ENCODE measurements at places on chromosomes 7 and 10.

- no peak for DNase-seq
Measured at GRCh38 chr7:107961405-107961804, 41.6 kb downstream of the LAMB1 start.

- no peak for DNase-seq
Measured at GRCh38 chr7:99829524-99830160, 1.8 kb downstream of the CYP3A43 start.

DNA sequence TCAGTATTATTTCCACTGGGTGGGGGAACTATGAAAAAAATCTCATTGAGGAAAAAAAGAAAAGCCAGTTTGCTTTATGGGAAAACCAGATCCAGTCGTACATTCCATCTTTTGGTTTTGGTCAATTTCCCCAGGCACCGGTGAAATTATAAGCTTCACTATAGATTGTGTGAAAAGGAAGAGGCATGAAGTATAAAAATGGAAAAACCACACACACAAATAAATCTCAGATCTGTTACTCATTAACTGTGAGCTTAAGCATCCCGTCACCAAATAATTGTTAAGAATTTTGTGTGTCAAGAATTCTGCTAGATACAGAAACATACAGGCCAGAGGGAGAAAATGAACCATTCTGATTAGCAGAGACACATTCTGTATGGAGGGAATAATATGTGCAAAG lies 405.5 kb upstream of the CELF2 start:
- DNase-seq = no peak

DNA sequence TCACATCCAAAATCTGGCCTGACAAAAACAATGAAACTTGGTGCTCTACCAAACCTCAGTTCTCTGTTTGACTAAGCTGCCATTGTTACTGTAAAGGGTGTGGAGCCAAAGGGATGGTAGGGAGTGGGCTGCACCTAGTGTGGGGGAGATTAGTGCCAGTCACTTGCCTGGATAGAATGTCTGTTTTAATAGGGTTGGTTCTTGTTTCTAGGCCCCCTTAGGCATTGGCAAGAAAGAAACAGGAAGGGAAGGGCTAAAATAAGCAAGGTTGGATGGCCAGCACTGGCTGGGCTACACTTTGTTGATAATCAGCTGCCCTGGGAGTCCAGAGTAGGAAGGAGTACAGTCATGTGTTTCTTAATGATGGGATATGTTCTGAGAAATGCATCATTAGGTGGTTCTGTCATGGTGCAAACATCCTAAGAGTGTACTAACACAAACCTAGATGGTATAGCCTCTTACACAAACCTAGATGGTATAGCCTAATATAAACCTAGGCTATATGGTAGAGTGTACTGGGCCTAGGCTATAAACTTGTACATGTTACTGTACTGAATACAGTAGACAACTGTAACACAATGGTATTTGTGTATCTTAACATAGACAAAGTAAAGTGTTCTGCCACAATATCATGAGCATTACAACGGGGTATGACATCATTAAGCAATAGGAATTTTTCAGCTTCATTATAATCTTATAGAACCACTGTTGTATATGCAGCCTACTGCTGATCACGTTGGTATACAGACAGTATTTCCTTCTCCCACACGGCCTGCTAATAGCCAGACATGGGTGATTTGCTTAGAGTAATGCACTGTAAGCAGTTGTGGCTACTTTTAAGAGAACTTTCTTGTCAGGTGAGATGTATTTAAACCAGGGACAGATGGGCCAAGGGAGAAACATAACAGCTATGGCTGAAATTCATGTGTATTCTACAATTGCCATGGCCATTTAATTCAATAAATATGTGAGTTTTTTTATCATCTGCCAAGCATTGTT lies 15.4 kb downstream of the BBIP1 start:
- DNase-seq = no peak

DNA sequence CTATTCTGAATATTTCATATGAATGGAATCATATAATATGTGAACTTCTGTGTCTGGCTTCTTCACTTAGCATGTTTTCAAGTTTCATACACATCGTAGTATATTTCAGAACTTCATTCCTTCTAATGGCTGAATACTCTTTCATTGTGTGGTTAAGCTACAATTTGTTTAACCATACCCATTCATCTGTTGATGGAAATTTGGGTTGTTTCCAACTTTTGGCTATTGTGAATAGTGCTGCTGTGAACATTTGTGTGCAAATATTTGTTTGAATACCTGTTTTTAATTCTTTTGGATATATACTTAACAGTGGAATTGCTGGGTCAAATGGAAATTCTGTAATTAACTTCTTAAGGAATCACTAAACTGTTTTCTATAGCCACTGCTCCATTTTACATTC lies 86.0 kb upstream of the MDFIC start:
- no peak for DNase-seq

GRCh38 chr7:80499350-80499953 lies 12.4 kb downstream of the GNAT3 start:
- no peak for DNase-seq

- no peak for DNase-seq
Measured at GRCh38 chr10:44439239-44439957, 54.5 kb upstream of the CXCL12 start.

DNA sequence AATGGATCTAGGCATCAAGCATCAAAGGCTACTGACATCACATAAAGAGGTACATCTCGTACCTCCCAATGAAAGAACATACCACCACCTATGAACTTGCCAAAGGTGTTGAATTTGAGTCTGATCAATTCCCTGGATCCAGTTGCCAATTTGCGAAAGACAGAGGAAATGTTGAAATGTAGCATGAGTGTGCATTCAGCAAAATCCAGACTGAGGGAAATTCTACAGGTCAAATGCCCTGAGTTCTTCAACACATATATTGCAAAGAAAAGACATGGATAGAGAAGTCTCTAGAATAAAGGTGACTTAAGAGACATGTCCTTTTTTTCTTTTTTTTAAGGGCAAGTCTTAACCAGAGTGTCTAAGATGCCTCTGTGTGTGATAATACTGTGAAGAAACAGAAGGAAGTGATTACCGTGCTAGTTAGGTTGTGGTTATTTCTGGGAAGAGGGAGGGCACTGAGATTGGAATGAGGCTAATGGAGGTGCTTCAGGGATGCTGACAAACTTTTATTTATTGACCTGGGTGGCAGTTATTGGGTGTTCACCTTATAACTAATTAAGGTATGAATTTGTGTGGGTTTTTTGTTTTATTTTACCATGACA lies 128.7 kb downstream of the SAMD9 start:
- no peak for DNase-seq

- no peak for DNase-seq
Measured at GRCh38 chr10:88392222-88392621, 190.9 kb downstream of the RNLS start.

- peak; percentile 65 for DNase-seq
Measured at GRCh38 chr10:6053816-6054631, 8.1 kb downstream of the IL2RA start.

DNA sequence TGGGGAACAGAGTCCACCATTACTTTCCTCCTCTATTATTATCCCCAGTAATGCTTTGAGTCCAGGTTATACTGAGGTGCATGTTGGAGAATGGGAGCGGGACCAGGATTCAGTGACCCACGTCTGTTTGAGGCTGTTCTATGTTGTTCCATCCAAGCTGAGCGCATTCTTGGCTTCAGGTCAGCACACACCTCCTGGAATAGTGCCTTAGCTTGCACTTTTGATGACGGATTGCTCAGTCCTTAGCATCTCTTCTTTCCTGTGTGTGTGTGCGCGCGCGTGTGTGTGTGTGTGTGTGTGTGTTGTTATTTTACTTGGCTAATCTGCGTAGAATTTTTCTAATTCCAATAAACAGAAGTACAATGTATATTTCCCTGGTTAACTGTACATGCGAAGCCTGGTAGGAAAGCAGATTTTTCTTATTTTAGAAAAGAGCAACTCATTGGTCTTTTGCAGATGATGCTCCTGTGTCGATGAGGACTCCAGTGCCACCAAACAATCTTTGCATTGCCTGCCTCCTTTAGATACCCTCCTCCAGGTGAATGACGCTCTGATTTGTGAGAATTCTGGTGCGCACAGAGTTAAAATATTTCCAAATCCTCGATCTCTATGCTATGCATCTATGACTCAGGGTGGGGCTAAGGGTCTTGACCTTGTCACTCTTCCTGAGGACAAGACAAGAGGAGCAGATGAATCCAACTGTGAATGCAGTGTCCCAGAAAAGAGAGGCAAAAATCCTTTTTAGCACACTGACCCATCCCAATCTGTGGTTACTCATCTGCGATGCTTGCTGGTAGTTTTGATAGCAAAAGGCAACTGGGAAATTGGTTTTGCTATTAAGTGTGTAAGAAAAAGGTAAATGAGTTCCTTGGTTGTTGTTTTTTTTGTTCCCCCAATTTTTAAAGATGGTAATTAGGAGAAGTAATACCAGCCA lies 13.3 kb upstream of the CELF2 start:
- DNase-seq = no peak

DNA sequence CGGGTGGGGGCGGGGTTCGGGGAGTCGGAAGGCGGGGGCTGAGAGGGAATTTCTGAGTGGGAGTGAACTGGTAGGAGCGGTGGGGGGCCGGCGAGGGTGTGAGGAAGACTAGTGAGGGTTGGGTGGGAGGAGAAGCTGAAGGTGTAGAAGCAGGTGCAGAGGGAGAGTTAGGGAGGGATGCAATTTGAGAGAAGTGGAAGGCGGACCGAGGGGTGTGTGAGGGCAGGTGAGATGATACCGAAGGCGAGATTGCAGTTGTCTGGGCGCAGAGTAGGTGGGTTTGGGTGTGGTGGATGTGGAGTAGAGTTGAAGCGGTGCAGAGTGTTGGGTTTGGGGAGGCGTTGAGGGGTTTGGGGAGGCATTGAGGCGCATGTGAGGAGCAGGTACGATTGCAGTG lies 643 bp downstream of the KAT6B start:
- no peak for DNase-seq

GRCh38 chr7:98420966-98421612 lies 20.2 kb upstream of the BAIAP2L1 start:
- peak; percentile 19 for DNase-seq

GRCh38 chr7:123681561-123681960 lies 25.9 kb downstream of the LMOD2 start:
- no peak for DNase-seq

DNA sequence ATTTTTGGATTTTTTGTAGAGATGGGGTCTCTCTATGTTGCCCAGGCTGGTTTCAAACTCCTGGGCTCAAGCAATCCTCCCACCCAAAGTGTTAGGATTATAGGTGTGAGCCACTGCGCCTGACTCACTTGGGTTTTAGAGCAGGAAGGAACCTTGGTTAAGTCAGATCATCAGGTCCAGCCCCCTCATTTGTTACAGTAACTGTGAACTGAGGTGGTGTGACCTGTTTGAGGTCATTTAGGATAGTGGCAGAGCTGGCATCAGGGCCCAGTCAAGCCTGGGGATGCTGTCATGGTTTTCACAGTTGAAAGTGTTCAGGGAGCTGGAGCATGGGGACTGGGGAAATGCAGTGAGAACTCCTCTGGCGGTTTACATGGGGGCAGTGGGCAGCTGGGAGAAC lies 159.6 kb downstream of the TAX1BP1 start:
- no peak for DNase-seq

- DNase-seq = no peak
Measured at GRCh38 chr7:40828686-40829600, 694.1 kb downstream of the SUGCT start.

DNA sequence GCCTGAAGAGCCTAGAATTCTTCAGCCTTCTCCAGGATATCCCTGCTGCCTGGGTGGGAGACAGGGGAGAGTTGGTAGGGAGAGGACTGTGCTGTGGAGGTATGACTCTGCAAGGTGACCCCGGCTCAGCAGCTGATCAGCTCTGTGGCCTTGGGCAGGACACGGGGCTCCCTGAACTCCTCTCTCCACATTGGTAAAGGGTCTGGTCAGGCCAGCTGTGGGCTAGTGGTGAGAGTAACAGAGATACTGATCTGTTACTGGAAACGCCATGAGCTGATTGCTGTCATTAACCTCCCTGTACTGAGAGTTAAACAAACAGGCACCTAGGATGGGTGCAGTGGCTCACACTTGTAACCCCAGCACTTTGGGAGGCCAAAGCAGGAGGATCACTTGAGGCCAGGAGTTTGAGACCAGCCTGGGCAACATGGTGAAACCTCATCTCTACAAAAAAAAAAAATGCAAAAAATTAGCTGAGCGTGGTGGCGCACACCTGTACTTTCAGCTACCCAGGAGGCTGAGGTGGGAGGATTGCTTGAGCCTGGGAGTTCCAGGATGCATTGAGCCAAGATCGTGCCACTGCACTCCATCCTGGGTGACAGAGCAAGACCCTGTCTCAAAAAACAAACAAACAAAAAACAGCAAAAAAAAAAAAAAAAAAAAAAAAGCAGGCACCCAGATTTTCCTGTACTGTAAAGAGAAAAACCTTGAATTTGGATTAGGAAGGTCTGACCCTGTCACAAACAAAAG lies 151.5 kb downstream of the CUX1 start:
- DNase-seq = no peak

- no peak for DNase-seq
Measured at GRCh38 chr10:7260912-7261311, 149.9 kb downstream of the SFMBT2 start.

GRCh38 chr7:158819571-158820203 lies 9.6 kb downstream of the ESYT2 start:
- DNase-seq = no peak

GRCh38 chr10:122740640-122741039 lies 41.0 kb upstream of the C10orf120 start:
- no peak for DNase-seq

- no peak for DNase-seq
Measured at GRCh38 chr10:98260350-98260749, 7.6 kb downstream of the LOXL4 start.

- DNase-seq = no peak
Measured at GRCh38 chr7:1598286-1598685, 28.5 kb upstream of the PSMG3 start.

DNA sequence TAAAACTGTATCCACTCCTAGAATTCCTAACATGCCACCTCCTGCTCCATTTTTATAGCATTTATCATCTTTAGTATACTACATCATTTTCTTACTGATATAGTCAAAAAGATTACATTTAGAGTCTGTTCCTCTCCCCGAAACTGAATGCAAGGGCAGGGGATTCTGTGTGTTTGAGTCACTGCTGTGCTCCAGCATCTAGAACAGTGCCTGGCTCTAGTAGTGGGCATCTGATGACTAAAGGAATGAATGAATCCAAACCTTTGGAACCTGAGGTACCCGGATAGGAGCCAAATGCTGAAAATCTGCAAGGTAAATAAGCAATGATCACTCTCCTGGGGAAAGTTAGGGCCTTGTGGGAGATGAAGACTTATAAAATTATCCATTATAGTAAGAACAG lies 18.9 kb downstream of the GOT1 start:
- DNase-seq = no peak

GRCh38 chr7:149494738-149495368 lies 2.8 kb downstream of the ZNF746 start:
- no peak for DNase-seq

DNA sequence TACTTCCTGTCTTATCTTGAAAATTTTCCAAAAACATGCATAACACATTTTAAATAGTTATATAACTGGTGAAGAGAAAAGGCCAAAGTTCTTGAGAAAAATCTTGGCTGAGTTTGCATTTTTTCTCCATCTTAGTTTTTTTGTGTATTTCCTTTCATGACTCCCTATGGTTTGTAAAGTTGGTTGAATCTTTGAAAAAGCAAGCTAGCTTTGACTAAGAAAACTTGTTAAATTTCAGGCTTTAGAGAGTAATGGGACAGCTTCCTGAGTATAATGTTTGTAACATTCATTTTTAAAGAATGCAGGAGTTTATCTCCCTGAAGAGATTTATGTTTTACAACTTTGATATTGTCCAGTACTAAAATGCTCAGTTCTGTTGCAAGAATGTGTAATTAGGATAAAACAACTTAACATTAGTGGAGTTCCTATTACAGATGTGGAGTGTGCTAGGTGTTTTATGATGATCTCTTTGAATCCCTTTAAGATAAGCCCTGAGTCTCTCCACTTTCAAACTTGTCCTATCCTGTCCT lies 11.1 kb upstream of the HERPUD2 start:
- DNase-seq = no peak

Measured in GDM1 (cell line).